ENCODE measurements at places on chromosomes 7 and 10. TPM values are rescaled to one million over a fixed set of nuclear protein-coding genes. Genes with fewer than 3 reads are reported as not detected.

PNLIPRP2 gene
- total RNA-seq, result not detected

AKR1B15 gene
- 5.1 TPM for total RNA-seq

NOLC1 gene
- total RNA-seq, result 70.8 TPM

PHKG1 gene
- 30.1 TPM for total RNA-seq

PWWP2B gene
- 22.7 TPM for total RNA-seq

MACC1 gene
- total RNA-seq, result not detected

TMEM229A gene
- not detected for total RNA-seq

MKX gene
- total RNA-seq, result 1.2 TPM

GRID1 gene
- 1.4 TPM for total RNA-seq

ITIH2 gene
- total RNA-seq, result 0.55 TPM

UTF1 gene
- total RNA-seq, result not detected

NPY4R2 gene
- total RNA-seq, result not detected

ZNF716 gene
- not detected for total RNA-seq

GDF10 gene
- 0.36 TPM for total RNA-seq

TBXAS1 gene
- total RNA-seq, result 3.9 TPM

FANK1 gene
- 0.42 TPM for total RNA-seq

GPR26 gene
- total RNA-seq, result not detected

CNPY1 gene
- total RNA-seq, result not detected

Measured in gastrocnemius medialis (tissue), 4 donors.